ENCODE measurements at places on chromosomes 1 and 21.

GRCh38 chr1:109864930-109865612 is 45.6 kb upstream of the CSF1 start:
- DNase-seq: no peak

GRCh38 chr21:37642493-37642892 is 273.8 kb downstream of the KCNJ6 start:
- no peak for DNase-seq

DNA sequence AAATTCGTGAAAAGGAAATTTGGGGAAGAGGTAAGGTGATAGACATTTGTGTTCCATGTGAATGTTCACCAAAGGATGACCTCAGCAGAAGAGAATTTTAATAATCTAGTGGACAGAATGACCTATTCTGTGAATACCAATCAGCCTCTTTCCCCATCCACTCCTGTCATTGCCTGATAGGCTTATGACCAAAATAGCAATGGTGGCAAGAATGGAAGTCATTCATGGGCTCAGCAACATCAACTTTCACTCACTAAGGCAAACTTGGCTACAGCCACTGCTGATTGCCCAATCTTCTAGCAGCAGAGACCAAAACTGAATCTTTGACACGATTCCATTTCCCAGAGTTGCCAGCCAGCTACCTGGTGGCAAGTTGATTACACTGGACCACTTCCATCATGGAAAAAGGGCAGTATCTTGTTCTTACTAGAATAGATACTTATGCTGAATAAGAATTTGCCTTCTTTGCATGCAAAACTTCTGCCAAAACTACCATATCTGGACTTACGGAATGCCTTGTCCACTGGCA is 348.7 kb upstream of the PBX1 start:
- no peak for DNase-seq

DNA sequence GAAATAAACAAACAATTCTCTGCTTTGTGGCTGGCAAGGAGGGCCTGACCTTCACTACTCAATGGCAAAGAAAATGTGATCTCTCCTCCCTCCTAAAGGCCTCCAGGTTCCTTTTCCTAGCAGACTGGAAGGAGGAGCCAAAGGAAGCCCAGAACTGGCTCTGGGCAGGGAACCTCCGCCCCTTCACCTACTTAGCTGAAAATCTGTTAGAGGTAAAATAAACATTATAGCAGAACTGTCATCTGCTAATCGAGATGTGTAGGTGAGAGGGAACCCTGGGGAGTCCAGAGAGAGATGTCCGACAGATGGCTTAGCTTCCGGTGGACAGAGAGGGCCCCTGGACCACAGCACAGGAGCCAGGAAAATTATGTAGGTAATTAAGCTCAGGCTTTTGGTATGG is 75.2 kb upstream of the KCNA3 start:
- DNase-seq: no peak

- no peak for DNase-seq
Measured at GRCh38 chr1:118160806-118161205, 24.2 kb downstream of the SPAG17 start.

DNA sequence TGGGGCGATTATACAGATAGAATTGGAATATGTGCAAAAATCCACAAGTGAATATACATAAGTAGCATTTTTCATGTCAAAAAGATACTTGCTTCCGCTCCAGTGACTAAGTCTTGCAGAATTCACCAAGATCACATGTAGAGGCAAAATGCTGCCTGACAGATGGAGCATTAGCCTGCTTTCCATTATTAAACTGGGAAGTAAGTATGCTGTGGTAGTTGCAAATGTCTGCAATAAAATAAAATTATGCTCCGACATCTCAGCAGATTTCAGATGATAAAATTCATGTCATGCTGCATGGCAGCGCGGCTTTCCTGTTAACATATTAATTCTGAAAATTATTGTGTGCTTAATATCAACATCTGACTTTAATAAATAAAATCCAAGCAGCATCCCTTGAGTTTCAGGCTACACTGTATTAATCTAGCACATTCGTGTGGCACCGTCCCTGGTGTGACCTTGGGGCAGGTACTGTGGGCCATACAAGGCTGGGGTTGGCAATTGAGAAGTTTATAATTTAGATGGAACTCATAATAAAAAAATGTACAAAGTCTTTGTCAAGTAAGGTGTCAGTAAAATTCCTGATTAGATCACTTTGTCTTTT is 366.4 kb upstream of the ZP4 start:
- no peak for DNase-seq

- no peak for DNase-seq
Measured at GRCh38 chr1:236638945-236639344, 34.6 kb upstream of the HEATR1 start.

- DNase-seq: no peak
Measured at GRCh38 chr1:158248118-158248517, 6.1 kb upstream of the CD1A start.

DNA sequence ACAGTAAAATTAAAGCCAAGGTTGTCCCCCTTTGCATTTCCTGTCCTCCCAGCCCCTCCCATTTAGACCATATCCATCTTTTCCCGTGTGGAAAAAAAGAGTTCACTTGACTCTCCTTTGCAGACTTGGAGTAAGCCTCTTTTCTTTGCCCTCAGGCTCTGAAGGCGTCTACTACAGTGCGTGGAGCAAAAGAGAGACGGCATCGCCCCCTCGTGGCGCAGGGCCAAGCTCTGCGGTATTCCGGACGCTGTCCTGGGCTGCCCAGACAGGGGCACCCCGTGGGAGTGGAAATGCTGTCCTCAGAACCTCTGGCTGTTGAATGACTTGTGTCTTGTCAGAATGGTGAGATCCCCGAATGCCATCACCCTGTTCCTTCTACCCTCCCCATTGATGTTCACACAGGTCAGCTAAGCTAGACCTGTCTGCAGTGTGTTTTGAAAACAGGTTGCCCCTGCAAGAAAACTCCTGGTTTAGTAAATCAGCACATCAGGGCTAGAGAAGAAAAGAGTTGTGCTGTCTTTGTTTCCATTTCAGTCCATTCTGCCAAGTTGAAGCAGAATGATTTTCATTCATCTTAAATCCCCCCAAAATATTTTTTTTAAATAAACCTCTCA is 12.3 kb upstream of the GJA8 start:
- DNase-seq: no peak

GRCh38 chr1:42962641-42963377 is 4.1 kb upstream of the SLC2A1 start:
- DNase-seq: no peak
